ENCODE measurements at places on chromosomes 5 and 9.

DNA sequence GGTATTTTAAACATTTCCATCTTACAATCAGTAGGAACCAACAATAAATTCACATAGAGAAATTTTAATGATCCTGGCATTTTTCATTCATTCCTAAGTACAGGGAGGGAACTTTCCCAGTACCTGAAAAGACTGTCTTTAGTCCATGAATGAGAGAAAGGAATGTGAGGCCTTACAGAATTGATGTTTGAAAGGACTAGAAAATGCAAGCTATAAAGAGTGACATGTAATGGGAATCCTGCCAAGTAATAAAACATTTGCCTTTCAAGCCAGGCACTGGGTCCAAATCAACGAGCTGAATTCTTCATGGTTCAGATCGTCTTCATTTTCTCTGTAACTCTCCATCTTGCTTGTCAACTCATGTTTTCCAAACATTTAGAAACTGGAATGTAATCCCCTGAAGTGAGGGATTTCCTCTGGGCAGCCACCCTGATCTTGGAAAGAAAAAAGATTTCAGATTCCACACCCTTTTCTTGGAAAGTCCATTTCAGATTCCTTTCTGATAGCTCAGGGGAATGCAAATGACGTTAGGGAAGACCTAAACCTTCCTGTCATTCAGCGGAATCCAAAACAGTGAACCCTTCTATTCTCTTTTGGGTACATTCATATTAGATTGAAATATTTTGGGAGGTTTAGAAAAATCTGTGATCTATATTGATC lies 315.8 kb downstream of the SH3GL2 start:
- DNase-seq = no peak

DNA sequence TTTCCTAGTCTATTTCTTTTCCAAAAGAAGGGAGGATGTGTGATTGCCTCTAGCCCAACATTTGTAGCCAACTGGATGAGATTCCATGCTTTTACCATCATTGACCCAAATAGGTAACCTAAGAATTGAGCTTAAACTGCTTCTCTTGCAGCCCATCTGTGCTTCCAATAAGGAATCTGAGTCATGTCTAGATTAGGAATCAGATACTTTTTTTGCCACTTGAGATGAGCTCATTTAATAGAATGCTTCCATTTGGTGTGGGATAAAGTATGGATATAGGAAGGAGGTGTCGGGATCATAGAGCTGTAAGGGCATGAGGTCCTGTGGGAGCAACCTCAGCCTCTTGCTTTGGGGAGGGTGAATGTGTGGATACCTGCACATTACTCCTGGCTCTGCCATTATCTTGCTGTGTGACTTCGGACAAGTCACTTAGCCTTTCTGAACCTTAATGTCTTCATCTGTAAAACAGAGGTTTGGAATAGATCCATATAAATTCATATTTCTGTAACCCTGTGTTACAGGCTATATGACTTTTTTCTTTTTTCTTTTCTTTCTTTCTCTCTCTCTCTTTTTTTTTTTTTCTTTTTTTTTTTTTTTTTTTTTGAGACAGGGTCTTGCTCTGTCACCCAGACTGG lies 56.2 kb downstream of the MAP1B start:
- DNase-seq = peak; percentile 50

DNA sequence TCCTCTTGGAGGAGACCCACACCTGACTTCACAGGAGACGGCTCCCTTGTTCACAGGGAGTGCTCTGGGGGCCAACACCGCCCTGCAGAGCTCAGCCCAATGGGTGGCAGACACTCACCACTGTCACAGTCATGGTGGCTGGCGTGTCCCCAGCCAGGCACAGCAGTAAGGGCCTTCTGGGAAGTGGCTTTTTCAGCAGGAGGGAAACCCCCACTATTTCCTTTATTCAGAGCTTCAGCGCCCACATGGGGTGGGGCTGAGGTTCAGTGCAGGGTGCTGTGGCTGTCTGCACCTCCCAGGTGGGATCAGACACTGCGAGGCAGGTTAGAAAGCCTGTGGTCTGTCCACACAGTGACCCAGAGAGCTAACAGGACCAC lies 3.6 kb upstream of the SNAPC4 start:
- DNase-seq = no peak

DNA sequence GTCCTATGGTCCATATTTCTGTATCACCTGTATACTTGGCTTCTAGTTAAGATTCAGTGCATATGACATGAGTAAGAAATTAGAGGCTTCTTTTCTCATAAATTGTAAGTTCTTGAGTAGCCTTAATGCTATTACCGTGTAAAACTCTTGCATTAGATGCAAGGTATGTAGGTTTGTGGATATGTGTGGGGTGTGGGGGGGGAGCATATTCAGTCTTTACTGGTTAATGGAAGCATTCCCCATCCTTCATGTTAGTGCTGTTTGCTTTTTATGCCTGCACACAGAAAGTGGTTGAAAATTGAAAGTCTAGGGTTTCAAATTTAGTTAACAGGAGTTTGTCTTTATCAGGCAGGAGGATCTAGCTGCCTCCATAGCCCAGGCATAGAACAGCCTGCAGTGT lies 16.1 kb downstream of the RAI14 start:
- no peak for DNase-seq

DNA sequence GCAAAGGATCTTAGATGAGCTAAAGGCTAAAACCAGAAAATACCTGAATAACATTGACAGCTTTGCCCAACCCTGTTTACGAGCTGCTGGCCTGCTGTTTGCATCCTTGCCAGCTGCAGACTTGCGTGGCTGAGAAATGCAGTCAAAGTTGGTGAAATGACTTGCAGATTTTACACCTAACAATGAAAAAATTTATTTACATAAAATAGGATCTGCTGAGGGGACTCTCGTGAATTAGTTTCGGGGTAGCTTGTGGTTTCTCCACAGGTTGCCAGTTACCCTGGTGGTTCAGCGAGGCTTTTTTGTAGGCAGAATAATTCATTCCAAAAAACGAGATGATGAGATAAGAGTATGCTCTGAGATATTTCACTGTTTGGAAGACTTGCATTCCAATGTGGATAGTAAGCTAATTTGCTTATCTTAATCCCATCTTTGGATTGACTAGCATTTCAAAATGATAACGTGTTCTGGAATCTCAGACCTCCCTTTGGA lies 65.7 kb upstream of the FANCC start:
- DNase-seq = peak; percentile 94

DNA sequence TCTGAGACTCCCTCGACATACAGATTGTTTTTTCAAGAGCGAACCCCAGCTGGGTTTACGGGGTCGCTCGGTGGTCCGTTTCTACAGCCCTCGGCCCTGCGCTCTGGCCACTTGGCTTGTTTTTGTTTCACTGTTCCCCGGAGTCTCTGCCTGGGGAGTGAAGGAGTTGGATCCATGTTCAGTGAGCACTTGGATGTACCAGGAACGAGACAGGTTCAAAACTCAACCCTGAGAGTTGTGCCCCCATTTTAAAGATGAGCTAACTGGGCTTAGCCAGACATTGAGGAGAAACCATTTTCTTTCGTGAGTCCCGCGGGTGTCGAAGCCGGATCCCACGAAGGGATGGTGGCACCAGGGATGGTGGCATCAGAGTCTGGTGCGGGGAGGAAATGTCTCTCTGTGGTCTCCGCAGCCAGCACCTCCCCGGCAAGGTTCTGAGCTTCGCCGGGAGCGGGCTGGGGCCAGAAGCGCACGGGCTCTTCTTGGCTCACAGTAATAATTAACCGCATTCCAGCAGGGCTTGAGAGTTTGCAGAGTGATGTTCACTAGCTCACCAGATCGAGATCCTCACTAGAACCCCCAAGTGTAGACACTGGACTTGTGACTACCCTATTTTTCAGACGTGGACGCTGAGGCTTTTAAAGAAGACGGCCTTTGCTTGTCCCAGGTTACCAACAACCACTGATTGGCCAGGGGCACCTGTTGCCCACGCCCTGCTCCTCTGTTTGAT lies 1.0 kb downstream of the MSX2 start:
- no peak for DNase-seq

GRCh38 chr5:84688566-84688965 lies 303.9 kb upstream of the EDIL3 start:
- peak; percentile 99 for DNase-seq

- peak; percentile 40 for DNase-seq
Observed at GRCh38 chr5:124824637-124825158, 78.3 kb upstream of the ZNF608 start.

DNA sequence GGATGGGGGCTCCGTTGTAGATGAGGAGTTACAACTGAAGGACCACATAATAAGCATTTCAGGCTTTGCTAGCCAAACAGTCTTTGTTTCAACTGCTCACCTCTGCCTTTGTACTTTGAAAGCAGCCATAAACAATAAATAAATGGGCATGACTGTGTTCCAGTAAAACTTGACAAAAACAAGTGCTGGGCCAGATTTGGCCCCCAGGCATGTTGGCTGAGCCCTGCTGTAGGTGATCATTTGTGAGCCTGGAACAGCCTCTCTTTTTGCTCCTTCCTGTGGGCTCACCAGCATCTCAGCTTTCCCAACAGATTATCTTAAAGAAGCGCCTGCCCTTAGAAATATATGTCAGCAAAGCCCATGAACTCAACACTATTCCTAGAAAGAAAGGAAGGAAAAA lies 149.4 kb downstream of the GOLPH3 start:
- DNase-seq = no peak

- DNase-seq = no peak
Observed at GRCh38 chr5:80705216-80705769, 50.5 kb upstream of the DHFR start.

- no peak for DNase-seq
Observed at GRCh38 chr5:4196744-4197143, 601.1 kb downstream of the IRX1 start.

GRCh38 chr5:142736247-142736632 lies 33.9 kb upstream of the ARHGAP26 start:
- DNase-seq = no peak

- DNase-seq = no peak
Observed at GRCh38 chr9:81833563-81834345, 94.5 kb upstream of the SPATA31D4 start.

GRCh38 chr9:107103621-107104020 lies 179.5 kb upstream of the RAD23B start:
- DNase-seq = no peak

DNA sequence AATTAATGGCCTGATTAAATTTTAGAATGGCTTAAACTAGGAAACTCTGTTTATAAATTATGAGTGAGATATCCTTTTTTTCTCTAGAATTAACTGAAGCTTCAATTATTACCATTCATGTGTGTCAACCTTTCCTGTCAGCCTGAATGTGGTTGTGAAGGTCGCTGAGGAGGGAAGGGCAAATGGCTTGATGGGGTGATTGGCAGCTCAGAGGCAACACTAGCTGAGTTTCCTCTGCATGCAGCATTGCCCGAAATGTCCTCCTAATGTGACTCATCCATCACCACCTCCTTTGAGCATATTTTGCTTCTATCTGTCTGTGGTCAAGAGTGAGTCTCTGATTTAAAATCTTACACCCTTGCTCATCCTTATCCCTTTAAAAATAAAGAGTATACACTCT lies 281.9 kb downstream of the TENT4A start:
- DNase-seq = no peak

GRCh38 chr9:128762671-128763449 lies 8.9 kb downstream of the ZER1 start:
- DNase-seq = no peak

All from fibroblast of skin of right quadriceps (primary cell).